Nucleus accumbens (tissue), 56 donors: ENCODE measurements at places on chromosomes 1 and 21.
A peak's percentile ranks its signal among the peaks of the same experiment; 100 is the strongest.

- no peak for DNase-seq
Measured at GRCh38 chr1:195373856-195374255, 1234.4 kb downstream of the KCNT2 start.

- DNase-seq: no peak
Measured at GRCh38 chr1:20589331-20590278, 708 bp downstream of the CDA start.

GRCh38 chr1:158272681-158273080 is 17.0 kb upstream of the CD1C start:
- DNase-seq: no peak

GRCh38 chr1:228903434-228904071 is 168.3 kb downstream of the RHOU start:
- DNase-seq: no peak

DNA sequence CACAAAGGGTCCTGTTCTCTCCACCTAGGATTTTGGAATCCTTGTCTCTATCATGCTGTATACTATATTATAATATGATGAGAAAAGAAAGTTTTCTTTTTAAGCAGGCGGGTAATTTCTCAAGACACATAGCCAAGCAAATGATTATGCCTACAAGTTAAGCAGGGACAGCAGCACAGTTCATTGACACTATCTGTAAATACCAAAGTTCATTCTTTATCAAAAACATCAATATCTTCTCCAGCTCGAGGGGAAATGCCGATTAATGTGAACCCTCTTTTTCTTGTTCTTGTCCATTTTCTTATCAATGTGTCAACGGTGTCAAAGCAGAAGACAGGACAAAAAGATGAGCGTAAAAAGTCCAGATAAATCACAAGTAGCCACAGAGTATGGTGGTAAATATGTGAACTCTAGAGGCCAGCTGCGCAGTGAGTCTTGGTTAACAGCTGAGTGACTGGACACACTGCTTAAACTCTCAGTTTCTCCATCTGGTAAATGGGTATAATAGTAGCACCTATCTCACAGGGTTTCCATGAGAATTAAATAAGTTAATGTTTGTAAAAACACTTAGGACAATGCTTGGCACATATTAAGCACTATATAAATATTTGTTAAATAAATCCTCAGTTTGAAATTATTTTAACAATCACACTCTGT is 30.9 kb downstream of the LPAR3 start:
- no peak for DNase-seq

- peak; percentile 24 for DNase-seq
Measured at GRCh38 chr1:230176871-230177411, 109.9 kb downstream of the GALNT2 start.

- DNase-seq: no peak
Measured at GRCh38 chr1:184287001-184287400, 99.8 kb upstream of the C1orf21 start.

- no peak for DNase-seq
Measured at GRCh38 chr1:230403442-230403841, 22.7 kb downstream of the PGBD5 start.

- DNase-seq: no peak
Measured at GRCh38 chr1:65393347-65393746, 27.1 kb upstream of the LEPR start.

DNA sequence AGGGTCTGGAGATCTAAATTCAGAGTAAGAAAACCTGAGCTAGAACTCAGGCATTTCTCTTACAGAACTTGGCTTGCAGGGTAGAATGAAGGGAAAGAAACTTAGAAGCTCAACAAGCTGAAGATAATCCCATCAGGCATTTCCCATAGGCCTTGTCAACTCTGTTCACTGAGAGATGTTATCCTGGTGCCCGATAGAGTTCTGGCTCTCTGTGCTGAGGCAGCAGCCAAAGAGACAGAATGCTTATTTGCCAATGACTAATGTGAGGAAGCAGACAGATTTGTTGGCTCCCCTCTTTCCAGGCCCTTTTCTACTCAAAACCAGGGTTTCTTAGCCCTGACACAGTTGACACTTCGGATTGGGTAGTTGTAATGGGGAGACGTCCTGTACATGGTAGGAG is 22.3 kb upstream of the TRIM45 start:
- no peak for DNase-seq

- DNase-seq: no peak
Measured at GRCh38 chr1:221777431-221778072, 35.7 kb upstream of the DUSP10 start.

GRCh38 chr1:223765036-223765718 is 52.8 kb downstream of the CAPN2 start:
- peak; percentile 59 for DNase-seq

GRCh38 chr1:116772648-116773045 is 18.4 kb downstream of the CD2 start:
- no peak for DNase-seq

GRCh38 chr1:63928186-63929105 is 154.6 kb downstream of the ROR1 start:
- no peak for DNase-seq

DNA sequence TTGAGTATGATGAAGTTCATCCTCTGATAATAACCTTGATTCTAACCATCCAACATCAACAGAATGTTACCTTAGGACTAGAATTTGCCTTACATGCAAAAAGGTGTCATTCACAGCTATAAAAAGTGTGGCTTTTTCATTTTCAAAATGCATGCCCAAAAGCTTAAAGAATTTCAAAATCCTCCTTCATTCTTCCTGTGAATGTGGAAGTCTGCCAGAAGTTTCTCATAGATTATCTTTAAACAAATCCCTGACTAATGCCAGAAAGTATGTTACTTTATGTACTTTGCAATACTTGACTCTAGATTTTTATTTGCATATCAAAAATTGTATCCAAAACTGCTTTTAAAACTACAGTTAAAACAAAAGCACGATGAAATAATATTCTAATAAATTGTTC is 270.6 kb upstream of the ZRANB2 start:
- no peak for DNase-seq

- DNase-seq: no peak
Measured at GRCh38 chr1:94416901-94417727, 1.1 kb upstream of the ABCD3 start.

- DNase-seq: peak; percentile 50
Measured at GRCh38 chr21:33403786-33404585, 773 bp downstream of the IFNGR2 start.

GRCh38 chr1:53619367-53620060 is 119.5 kb downstream of the GLIS1 start:
- no peak for DNase-seq

DNA sequence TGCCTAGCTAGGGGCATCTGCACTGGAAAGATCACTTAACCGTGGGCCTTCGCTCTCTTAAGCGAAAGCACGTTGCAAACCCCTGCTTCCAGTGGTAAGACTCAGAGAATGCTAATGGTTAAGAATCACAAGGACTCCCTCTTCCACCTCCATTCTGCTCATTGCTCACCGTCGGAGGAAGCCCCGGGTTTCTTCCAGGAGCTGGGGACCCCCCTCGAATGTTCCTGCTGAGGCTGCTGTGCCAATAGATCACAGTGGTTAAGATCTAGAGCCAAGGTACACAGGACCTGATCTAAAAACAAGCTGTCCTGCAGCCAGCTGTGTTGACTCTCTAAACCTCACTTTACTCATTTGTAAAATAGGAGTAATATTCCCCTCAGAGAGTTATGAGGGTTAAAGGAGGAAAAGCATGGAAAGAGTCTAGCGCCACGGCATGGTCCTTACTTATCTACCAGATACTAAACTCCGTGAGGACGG is 765 bp downstream of the VAMP3 start:
- no peak for DNase-seq

DNA sequence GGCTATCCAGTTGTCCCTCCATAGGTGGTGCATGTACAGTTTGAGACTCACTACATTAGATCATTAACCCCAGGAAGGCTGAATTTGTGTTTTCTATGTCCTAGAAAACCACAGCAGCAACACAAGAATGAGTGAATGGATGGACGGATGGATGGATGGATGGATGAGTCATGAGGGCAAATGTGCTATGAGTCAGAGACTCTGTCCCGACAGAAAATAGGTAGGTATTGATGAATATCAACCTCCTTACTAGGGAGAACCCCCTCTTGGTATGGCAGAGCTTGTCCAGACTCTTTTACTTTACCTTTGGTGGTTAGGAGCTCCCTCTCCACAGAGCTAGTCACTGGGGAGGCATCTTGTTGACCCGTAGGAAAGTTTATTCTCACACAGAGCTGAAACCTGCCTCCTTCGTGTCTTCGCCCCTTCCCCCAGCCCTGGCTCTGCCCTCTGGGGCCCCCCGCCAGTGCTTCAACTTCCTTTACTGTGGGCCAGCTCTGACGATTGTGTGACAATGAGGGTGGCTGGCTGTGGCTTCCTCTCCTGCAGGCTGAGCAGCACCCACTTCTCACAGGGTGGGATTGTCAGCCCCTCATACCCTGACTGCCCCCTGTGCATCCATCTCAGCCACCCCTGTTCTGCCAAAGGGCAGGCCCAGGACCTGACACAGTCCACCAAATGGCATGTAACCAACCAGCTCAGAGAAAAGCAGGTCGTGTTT is 145.2 kb downstream of the FOXD2 start:
- DNase-seq: no peak

DNA sequence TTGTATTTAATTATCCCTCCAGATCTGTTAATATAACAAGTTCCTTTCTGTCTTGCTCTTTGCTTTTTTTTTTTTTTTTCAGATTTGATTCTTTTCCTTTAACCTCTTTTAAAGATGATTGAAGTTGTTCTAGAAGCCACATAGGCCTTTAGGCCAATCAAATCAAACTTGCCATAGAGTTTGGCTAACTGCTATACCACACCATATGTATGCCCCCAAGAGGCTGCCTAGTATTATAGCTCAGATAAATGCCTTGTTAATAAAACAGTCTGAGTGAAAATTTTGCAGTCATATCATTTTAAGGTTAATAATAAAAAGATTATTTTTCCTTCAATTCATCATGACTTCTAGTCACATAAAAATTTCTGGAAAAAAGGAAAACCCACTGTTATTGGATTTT is 696.0 kb upstream of the CHRM3 start:
- DNase-seq: no peak

GRCh38 chr1:71074681-71075080 is 6.2 kb downstream of the ZRANB2 start:
- DNase-seq: no peak
